ENCODE measurements at places on chromosomes 6 and 20.

GRCh38 chr6:165308926-165309731 lies at the start of gene C6orf118:
Gene C6orf118 (minus strand): TSS chr6:165309605. CDS start chr6:165309586, 19 bp downstream.
- DNase-seq, result peak; percentile 94

DNA sequence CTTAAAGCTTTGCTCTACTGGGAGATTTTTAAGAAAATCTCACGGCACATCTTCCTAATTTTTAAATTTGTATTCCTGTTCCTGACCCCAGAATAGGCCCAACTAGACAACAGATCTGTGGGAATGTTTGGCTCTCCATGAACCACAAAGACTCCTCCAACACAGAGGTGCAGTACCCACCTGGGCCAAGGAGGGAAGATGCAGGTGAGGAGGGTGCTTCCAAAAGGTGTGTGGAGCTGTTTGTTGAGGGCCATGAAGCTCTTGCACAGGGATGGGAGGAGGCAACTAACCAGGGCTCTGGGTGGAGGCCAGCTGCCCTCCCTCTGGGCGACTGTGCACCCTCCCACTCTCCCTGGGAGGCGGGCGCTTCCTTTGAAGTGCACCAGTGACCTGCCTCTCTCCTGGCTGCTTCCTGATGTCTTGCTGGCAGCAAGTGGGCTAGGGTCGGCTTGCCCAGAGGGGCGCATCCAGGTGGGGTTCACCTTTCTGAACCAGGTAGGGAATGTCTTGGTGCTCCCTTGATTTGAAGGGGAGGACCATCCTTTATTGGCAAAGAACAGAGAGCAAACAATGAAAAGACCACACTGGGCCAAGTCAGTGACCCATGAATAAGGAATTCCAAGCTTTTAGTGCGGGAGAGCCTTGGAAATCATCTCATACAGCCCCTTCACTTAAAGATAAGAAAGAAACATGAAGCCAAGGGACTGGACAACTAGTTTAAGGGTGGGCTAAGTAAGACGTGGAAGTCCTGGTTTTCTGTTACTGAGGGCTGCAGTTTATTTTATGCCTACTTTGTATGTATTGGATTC lies 76.0 kb downstream of the ANKRD6 start:
- DNase-seq, result peak; percentile 25

GRCh38 chr6:40160826-40161225 lies 226.6 kb upstream of the MOCS1 start:
- no peak for DNase-seq

DNA sequence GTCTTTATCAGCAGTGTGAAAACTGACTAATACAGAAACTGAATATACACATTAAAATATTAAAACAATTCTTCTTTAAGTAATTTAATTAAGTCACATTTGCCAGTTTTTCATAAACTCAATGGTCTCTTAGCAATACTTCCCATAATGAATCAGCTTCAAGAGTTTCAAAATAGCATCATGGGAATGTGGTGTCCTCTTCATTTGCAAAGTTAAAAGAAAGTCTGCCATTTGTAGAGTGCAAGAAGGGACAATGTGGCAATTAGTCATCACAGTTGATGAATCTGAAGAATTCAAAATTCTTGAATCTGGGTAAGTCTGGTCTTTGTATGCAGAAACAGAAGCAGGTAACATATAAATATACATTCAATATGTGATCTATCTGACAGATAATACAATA lies 38.7 kb downstream of the SYNE1 start:
- no peak for DNase-seq

- no peak for DNase-seq
Observed at GRCh38 chr6:34743625-34744293, 13.5 kb upstream of the SNRPC start.

DNA sequence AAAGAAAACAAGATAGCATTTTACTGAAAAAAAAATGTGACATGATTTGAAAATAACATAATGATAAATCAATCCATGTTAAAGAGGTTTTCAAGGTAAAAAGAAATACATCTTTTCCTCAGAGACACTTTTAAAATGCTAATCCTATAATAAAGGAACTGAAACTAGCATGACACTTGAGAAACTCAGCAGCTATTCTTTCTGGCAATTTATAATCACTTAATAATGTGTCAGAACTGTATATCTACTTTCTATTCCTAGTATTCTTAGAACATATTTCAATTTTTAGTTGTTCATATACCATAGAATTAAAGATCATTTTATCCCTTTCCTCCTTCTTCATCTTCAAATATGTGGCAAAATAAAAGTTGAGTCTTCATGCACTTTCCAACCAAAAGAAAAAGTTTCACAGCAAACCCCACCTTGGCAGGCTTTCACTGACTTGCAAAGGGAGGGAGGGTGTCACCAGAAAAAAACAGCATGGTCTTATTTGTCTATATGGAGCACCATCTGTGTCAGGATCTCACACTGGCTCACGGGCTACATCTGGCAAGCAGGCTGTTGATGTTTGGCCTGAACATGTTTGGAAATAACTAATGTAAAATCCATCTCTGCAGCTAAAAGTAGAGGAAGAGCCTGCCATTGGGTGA lies 48.5 kb downstream of the FHL5 start:
- no peak for DNase-seq

DNA sequence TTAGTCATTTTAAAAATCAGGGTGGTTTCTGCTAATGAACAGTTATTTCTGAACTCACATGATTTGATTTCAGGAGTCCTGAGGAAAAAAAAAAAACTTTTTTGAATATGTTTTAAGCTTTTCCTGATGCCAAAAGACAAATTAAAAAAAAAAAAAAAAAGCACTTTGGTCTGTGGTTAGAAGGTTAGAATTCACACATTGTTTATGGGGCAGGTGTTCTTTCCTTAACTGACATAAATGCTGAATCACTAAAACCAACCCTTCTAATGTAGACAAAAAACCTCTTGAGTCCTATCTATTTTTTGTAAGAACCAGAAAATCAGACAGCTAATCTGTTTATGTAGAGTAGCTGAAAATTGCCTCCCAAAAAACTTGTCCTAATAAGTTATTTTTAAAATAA lies 20.4 kb downstream of the THEMIS start:
- no peak for DNase-seq

DNA sequence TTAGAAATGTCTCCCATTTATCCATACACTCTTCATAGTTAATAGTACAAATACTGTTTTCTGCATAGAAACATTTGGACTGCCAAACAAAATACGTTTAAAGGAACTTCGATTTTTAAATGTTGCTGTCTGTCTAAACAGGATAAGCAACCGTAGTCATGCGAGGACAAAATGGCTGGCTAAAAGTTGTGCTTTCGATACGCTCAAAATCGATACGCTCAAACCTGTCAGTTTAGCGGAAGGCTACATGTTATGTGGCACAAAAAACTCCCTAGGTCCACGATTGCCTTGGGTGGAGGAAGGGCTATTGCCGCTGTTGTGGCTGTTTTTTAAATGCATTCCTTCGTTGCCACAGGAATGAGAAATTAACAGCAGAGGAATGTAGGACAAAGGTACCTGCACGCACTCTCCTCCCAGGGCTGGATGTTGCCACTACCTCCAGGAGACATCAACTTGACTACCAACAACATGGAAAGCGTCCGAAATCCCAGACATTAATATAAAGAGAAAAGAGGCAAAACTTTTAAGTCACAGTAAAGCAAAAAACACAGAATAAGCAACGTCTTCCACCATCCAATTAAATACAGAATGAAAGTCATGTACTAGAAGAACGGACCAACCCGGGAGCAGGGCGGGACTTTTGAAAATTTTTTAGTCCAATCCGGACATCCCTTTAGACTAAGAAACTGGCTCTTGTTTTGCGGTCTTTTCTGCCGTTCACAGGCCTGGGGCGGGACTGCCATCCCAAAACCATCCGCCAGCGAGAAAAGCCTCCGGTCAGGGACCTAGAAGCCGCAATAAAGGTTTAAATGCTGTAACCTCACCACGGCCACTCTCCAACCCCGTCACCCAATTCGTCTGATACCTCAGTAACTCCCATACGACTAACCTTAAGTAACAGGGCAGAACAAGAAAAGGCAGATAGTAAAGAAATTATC lies 32.2 kb upstream of the HFE start:
- DNase-seq, result peak; percentile 88

- no peak for DNase-seq
Observed at GRCh38 chr6:133333852-133334251, 92.7 kb downstream of the EYA4 start.

DNA sequence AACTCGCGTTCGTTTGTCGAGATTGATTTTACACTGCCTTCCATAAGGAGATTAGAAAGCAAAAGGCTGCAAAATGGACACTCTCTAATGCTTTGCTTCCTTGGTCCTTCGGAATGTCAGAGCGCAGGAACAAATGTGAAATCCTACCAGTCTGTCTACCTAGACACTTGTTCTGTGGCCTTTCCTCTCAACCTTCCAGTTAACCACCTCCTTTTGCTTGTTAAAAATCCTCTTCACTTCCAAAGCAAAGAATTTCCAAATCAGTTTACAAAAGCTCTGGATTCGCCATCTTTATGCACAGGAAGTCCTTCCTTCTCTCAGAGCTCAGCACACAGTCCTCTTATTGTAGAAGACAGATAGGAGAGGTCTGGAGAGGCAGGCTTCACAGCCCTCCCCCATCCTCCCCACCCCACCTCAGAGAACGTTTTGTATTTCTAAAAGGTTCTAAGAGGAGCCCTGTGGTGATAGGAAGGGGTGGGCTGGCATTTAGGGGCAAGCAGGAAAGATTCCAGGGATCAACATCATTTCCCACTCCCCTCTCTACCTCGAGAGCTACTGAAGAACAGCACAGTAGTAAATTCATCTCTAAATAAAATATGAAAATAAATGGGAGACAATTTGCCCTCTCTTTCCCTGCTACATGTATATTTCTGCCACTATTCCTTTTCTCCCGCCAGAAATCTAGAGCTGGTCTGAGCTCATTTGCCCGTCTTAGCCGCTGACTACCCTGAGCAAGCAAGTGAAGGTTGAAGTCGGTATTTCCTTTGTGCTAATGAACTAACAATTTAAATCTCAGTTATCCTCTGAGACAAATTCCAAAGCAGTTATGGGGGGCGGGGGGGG lies 18.9 kb downstream of the TFAP2A start:
- DNase-seq, result peak; percentile 55

DNA sequence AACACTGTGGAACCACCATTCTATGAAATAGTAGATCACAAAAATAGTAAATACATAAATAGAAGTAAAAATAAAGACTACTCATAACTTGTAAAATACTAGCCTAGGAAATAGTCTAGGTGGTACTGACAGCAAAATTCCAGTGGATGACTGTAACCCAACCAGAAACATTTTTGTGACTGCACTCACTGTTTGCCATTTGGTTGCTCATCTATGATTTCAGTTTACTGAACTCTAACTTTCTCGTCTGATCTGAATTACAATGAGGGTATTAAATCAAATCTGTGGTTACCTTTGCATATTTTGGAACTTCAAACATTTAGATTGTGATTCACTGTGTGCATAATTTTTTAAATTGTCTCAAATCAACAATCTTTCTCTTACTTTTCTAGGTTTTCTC lies 151.1 kb downstream of the KHDC1L start:
- no peak for DNase-seq

- DNase-seq, result no peak
Observed at GRCh38 chr6:155091756-155092155, 96.6 kb downstream of the TIAM2 start.

GRCh38 chr20:46723039-46723438 lies 13.6 kb downstream of the SLC2A10 start:
- DNase-seq, result no peak

DNA sequence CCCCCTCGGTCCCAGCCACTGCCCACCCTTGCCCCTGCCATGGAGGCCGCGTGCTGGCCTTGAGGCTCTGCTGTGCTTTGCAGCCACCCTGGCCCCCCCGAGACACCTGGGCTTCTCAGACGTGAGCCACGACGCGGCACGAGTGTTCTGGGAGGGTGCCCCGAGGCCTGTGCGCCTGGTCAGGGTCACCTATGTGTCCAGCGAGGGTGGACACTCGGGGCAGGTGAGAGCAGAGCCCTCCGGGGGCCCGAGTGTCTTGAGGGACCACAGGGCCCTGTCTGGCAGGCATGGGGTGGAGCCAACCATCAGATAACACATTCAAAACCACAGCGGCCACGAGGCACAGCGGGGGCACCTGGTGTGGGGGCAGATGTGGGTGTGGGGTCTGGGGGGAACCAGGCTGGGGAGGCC lies 18.9 kb downstream of the COL20A1 start:
- DNase-seq, result no peak

GRCh38 chr6:134621858-134622257 lies 303.9 kb upstream of the SGK1 start:
- no peak for DNase-seq

GRCh38 chr20:62664019-62664971 lies 22.0 kb downstream of the SLCO4A1 start:
- DNase-seq, result no peak

GRCh38 chr6:85081102-85081501 lies 316.7 kb upstream of the TBX18 start:
- no peak for DNase-seq

- no peak for DNase-seq
Observed at GRCh38 chr6:168368936-168369335, 49.4 kb upstream of the DACT2 start.

- peak; percentile 83 for DNase-seq
Observed at GRCh38 chr20:32484958-32485769, 100.0 kb downstream of the NOL4L start.

DNA sequence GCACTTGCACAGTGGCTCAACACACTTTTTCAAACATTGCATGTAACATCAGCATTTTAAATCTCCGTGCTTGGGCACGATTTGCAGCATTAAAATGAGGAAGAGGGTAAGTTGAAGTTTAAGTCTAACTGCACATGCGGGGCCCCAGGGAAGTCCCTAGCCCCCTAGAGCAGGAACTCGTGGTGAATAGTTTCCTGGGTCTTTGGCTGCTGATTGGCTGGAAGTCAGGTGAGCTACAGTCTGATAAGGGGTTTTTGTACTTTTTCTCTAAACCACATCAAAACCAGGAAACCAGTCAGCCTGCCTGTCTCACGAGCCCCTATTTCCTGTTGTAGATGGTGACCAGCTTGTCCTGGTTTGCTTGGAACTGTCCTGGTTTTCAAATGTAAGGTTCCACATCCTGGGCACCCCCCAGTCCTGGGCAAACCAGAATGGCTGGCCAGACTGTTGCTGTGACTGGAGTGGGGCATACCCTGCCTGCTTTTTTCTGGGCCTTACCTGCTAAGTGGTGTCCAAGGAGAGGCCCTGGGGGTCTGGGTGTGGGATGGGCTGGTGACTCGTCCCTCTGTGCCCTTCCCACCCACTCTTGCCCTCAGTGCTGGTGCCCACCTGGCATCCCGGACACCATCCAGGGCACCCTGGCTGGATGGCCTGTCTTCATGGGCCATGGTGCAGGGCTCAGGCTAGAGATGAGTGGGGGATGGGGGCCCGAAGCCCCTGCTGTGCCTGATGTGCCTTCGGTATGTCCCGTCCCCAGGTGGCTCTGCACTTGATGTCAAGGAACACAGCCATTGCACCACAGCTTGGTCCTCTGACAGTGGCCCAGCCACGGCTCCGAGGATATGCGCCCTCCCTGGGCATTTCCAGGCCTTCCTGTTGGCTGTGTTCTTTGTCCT lies 31.8 kb downstream of the SUN5 start:
- DNase-seq, result no peak

DNA sequence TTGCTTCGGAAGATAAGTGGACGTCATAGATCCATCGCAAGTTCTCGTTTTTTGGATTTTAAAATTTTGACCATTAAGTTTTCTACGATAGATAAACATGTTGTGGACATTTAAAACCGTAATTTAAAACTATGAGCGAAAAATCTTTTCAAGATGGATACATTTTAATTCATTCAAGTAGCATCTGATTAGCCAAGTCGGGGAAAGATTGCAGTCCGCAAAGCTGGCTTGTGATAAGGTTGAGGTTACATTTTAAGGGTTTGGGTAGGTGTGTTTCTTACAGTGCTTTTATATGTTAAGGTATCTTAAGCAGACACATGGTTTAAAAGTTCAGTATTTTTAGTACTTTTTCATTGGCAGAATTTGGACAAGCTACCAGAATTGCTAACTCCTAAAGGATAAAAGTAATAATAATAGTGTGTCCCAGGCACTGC lies 1.2 kb downstream of the WTAP start:
- DNase-seq, result no peak
